ENCODE measurements at places on chromosomes 4 and X.

DNA sequence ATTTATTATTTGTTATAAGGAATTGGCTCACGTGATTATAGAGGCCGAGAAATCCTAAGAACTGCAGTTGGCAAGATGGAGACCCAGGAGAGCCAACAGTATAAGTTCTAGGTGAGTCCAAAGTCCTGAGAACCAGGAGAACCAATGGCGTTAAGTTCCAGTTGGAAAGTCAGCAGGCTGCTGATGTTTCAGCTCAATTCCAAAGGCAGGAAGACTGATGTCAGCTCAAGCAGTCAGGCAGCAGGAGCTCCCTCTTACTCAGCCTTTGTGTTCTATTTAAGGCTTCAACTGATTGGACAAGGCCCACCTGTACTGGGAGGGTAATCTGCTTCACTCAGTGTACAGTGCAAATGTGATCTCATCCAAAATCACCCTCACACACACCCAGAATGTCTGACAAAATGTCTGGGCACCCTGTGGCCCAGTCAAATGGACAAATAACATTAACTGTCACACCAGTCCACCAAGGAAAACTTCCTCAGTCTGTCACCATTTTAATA lies 30.8 kb upstream of the TBL1X start:
- no peak for DNase-seq

GRCh38 chr4:26885912-26886274 lies 25.3 kb downstream of the STIM2 start:
- peak; percentile 22 for DNase-seq

DNA sequence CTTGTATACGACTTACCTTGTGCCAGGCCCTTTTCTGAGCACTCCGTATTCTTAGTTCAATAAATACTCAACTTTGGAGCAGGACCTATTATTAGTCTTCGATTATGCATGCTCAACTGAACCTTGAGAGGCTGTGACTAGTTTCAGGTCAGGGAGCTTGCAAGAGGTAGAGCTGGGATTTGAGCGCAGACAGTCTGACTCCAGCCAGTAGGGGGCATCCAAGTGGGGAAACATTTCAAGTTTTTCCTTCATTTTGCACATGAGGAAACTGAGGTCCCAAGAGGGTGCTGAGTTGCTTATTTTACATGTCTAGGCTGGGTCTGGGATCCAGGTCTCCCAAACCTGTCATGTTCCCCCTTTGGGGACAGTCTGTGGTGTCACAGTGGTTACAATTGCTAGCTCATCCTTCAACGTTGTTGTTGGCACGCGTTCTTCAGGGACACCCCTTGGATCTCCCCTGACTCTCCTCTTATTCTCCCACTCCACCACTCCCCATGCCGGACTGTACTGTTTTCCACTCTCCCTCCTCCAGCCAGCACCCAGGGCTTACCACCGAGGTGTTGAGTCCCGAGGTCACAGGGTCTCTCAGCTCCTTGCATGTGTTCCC lies 6.7 kb upstream of the PRICKLE3 start:
- no peak for DNase-seq

- DNase-seq = no peak
Measured at GRCh38 chrX:6262959-6263358, 34.3 kb upstream of the NLGN4X start.

GRCh38 chr4:18020145-18020670 lies 1.3 kb downstream of the LCORL start:
- DNase-seq = no peak

DNA sequence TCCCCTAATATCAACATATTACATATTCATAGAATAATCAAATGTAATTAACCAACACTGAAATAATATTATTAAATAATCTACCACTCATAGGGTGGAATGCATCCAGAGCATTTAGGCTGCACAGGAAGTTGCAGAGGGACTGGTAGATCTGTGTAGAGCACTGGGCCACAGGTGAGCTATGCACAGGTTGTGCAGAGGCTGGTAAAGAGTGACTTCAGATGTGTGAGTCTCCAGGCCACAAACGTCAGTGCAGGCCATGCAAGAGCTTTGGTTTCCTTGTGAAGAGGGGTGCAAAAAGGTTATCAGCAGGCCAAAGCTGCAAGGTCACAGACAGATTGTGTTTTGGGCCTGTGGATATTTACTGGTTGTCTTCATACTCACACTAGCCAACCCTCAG lies 25.5 kb upstream of the MANBA start:
- no peak for DNase-seq

DNA sequence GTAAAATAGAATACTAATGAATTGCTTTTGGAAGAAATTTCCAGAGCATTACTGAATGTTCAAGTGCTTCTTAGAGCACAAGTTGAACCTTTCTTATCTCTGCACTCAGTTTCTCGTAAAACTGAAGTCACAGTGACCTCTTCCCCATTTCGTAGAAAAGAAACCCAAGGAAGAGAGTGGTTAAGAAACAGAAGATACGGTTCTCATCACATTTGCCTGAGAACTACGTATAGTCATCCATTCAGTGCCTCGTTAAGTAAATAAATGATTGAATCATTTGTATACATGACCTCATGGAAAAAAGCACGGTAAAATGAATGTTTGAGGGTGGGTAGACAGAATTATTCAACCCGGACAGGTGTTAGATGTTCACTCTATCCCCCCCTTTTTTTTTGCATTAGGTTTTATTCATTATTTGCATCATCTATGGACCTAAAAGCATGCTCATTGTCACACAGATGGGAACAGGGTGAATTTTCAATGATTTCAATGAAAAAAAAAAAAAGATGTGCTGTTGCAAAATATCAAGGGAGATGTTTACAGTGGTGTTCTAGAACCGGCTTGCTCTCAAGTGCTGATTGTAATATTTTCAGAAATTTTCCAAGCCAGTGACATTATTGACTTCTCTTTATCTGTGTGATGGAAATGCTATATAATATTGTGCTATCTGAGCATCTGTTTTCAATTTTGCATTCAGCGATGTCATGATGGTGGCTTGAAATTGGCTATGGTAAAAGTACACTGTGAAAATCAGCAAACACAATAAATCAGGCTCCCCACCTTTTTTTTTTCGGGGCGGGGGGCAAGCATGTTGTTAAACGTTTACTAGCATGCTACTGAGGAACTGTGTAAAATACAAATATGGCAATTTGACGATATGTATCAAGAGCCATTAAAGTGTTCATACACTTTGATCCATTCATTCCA lies 4.3 kb downstream of the RHOH start:
- DNase-seq = no peak

GRCh38 chr4:23911675-23912455 lies 22.0 kb upstream of the PPARGC1A start:
- DNase-seq = no peak

GRCh38 chr4:86977621-86978184 lies 42.9 kb downstream of the AFF1 start:
- no peak for DNase-seq

DNA sequence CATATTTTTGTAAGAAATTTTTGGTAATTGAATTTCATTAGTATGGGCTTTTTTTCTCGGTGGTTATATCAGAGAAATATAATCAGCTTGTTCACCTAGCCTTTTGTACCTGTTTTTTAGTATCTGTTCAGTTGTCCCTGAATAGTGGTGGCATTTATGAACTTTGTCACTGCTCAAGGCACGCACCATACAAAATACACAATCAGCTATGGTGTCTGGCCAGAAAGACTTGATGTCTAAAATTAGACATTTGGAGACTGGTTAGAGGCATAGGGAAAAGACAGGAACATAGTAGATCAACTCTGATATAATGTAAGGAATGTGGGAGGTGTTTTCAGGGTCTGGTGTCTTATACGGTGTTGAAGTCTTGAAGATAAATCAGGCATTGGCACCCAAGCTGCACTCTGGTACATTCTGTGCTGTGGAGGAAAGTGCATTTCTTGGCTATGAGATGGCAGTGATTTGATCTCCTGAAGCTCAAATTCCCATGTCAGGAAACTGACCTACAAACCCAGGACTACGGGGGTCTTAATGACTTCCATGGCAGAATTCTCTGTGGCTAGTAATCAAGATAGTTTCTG lies 3.6 kb downstream of the ART3 start:
- DNase-seq = no peak

- DNase-seq = no peak
Measured at GRCh38 chr4:40185830-40186664, 10.8 kb upstream of the RHOH start.

- no peak for DNase-seq
Measured at GRCh38 chr4:103150677-103151076, 47.5 kb downstream of the CENPE start.

GRCh38 chrX:6024204-6024603 lies 204.5 kb downstream of the NLGN4X start:
- no peak for DNase-seq

GRCh38 chrX:2390754-2391153 lies 110.0 kb downstream of the DHRSX start:
- no peak for DNase-seq

DNA sequence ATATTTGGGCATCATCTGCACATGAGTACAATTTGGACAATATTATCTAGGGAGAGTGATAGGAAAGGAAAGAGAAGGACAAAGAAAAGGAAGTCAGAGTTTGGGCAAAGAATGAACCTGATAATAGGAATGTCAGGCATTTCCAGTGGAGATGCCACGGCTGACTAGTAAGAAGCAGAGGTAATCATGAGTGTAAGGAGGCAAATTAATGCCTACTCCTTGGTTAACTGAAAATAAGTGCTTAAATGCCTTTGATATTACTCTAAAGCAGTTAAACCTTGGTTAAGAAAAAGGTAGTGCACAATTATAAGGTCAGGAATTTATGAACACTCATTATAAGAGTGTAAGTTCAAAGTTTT lies 99.2 kb upstream of the DDIT4L start:
- DNase-seq = no peak

DNA sequence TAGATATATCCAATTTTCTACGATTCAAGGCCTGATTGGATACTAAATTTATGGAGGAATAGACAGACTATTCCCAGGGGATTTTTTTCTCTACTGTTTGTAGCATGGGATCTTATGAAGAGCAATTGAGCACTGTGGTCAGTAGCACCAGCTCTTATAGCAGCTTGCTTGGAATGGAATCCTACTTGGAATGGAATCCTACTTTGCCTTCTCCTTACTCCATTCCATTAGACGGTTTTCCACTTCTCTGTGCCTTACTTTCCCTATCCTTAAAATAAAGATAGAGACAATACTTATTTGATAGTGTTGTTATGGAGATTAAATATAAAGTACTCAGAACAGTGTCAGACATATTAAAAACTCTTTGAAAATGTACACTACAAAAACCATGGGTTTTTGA lies 133.5 kb downstream of the BTC start:
- no peak for DNase-seq

DNA sequence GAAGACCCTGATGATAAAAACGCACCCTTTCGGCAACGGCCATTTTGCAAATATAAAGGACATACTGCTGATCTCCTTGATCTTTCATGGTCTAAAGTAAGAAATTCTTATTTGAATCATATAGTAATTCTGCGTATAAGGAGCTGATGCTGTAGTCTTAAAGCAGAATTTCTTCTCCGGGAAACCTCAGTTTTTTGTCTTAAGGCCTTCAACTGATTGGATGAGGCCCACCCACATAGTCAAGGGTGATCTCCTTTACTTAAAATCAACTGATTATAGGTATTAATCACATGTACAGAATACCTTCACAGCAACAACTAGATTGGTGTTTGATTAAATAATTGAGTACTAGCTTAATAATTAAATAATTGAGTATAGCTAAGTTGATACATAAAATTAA lies 62.8 kb upstream of the DOCK11 start:
- DNase-seq = no peak

DNA sequence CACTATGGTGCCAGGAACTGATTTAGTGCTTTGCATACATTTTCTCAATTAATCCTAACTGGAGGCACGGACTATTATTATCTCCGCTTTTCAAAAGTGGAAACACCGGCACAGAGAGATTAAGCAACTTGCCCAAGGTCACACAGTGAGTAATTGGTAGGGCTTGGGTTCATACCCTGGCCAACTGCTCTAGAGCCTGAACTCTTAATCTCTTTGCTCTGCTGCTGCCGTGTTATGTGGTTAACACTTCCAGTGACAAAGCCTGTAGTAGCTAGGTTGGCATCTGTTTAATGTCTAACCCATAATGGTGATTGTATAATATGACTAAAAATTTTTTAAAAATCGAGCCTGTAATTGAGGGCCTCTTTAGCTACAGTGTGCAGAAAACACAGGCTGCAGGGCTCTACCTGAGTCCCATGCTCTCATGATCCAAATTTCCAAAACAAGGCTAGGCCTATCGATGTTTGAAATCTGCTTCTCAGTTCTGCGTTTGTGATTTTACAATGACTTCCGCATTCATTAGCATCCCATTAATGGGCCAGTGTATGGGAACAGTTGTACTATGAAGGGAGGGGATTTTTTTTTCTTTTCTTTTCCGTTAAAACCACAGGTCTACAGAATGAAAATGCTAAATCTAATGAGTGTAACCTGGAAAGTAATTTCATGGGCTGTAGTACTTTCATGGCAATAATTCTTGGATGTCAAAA lies 219.3 kb upstream of the JADE1 start:
- no peak for DNase-seq

GRCh38 chrX:9258421-9259104 lies 206.3 kb upstream of the TBL1X start:
- no peak for DNase-seq

- DNase-seq = no peak
Measured at GRCh38 chr4:47913330-47913729, 1.1 kb downstream of the NFXL1 start.

DNA sequence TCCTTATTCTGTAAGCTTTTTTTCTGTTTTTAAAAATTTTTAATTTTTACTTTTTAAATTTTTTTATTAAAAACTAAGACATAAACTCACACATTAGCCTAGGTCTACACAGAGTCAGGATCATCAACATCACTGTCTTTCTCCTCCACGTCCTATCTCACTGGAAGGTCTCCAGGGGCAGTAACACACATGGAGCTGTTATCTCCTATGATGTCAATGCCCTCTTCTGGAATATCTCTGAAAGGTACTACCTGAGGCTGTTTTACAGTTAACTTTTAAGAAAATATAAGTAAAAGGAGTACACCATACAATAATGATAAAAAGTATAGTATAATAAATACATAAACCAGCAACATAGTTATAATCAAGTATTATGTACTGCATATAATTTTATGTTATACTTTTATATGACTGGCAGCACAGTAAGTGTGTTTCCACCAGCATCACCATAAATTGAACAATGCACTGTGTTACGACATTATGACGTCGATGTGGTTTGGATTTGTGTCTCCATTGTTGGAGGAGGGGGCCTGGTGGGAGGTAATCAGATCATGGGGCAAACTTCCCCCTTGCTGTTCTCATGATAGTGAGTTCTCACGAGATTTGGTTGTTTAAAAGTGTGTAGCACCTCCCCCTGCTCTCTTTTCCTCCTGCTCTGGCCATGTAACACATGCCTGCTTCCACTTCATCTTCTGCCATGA lies 21.3 kb downstream of the IL15 start:
- no peak for DNase-seq

DNA sequence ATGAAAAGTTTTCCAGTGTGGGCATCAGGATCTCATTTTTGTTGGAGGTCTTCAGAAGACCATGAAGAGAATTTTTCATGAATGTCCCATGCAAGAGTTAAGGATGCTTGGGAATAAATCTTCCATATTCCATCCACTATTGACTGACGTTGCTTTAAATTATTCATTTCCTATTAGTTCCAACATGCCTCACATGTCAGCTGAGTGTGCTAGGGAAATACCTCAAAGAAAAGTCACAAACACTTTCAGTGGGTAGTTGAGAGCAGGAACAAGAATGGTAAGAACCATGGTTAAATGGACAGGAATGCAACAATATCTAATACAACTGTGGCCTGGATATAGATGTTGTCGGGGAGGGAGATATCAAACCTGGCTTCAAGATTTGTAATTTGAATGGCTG lies 610.1 kb downstream of the TECRL start:
- no peak for DNase-seq

Measured in GM12891 (cell line).